ENCODE measurements at places on chromosomes 6 and 20.

GRCh38 chr20:57902473-57902872 lies 192.7 kb upstream of the PMEPA1 start:
- peak; percentile 84 for DNase-seq

- peak; percentile 20 for DNase-seq
Measured at GRCh38 chr6:107670792-107671199, 153.3 kb downstream of the SCML4 start.

GRCh38 chr6:44800784-44801592 lies 413.5 kb downstream of the CDC5L start:
- no peak for DNase-seq

DNA sequence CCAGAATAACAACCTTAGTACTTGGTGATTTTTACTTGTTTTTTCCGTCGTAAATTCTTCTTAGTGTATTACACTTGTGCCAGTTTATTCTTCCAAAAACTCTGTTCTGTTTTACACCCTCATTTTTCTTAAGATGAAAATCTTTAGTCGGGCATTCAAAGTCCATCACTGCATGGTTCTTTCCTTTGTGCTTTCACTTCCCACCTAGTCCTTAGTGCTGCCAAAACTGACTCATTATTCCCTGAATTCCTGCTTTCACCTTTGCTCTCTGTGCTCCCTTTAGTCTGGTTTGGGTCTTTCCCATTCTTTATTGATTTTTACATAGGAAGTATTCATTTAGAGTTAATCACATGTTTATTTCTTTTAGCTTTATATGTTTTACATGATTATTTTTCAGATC lies 3.3 kb downstream of the TRMT11 start:
- DNase-seq = no peak

Data from mammary epithelial cell (primary cell).